ENCODE measurements at places on chromosomes 13 and 19.

- DNase-seq: no peak
Observed at GRCh38 chr19:23314505-23315251, 64.5 kb upstream of the ZNF724 start.

DNA sequence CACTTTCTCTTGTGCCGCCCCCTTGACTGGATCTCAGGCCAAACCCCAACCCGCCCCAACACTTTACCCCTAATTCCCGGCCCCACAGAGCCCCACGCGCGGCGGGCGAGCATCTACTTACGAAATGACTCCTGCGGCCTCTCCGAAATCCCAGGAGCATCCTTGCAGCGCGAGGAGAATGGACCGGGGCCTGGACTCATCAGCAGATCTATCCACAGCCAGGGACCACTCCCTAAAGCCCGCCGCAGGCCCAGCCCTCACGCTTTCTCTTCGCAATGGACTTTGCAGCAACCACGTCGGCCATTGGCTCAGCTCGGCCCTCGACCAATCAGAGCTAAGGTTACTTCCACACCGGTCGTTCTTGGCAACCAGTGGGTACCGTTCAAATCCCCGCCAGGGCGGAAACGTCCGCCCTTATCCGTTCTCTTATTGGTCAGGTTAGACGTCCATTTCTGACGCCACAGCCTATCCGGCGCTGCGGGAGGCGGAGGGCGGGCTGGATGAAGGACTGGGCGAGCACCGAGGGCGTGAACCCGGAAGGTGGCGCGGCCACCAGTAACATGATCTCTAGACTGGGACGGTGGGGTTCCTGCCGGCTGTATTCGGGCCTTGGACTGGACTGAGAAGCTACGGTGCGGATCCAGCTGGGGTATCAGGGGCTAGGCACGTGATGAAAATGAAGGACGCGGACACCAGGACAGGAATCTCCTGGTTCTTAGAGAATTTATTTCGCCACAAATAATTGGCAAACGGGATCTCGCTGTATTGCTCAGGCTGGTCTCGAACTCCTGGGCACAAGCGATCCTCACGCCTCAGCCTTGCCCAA lies at the start of the genes CEP89 and FAAP24:
TSS of gene CEP89 (minus strand) at position 244 of the 826 bp plus-strand sequence. CDS start at position 160, 84 bp downstream.
TSS of gene FAAP24 (plus strand) at position 528 of the 826 bp plus-strand sequence. CDS start 955 bp downstream, outside the sequence.
- peak; percentile 97 for DNase-seq

GRCh38 chr13:100301418-100301817 lies 212.5 kb downstream of the PCCA start:
- no peak for DNase-seq

DNA sequence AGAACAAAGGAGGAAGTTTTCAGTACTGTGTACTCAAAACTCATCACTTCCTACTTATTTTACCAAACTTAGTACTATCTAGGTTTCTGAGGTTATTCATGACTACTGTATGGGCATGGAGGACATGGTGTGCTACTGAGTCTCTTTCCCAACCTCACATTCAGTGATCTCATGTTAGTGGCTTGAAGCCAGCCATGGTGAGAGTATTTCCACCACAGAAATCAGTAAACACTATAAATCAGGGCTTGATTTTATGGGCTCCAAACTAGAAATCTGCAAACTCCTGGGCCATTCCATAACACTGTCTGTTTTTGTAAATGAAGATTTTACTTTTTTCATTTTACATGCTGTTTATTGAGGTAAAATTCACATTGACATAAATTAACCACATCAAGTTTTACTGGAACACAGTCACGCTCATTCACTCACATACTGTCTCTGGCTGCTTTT lies 19.7 kb downstream of the MED26 start:
- DNase-seq: no peak

GRCh38 chr13:80430561-80430960 lies 89.6 kb upstream of the SPRY2 start:
- no peak for DNase-seq

DNA sequence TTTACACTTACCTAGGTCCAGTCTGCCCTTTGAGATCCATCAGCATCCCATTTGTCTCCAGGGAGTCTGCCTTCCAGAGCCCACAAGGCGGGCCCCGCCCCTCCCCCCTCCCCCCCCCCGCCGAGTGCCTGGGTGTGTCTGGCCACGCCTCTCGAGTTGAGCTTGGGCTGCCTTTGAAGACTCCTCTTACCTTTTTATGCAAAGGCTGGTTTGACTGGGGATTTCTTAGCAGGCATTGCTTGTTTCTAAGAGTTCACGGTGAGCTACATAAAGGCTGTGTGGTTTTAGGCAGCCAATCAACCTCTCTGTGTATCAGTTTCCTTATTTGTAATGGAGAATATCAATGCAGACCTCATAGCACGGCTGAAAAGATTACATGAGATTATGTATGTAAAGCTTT lies 11.3 kb downstream of the GPR12 start:
- DNase-seq: no peak

DNA sequence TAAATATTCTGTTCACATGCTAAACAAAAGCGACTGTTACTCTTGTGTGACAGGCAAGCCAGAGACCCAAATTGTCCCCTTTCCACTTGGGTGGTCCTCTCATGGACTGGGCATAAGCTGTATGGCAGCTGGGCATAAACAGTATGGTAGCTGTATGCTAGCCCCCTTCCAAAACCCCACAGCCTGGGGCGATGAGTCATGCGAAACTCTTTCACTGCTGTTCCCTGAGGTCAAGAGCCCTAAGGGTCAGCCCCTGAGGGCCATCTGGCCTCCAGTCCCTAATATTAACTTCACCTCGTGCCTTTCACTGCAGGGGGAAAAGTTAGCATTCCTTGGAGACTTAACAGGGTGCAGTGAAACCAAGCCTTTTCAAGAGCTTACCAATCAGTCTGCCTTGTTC lies 45.6 kb upstream of the ZNF562 start:
- no peak for DNase-seq

DNA sequence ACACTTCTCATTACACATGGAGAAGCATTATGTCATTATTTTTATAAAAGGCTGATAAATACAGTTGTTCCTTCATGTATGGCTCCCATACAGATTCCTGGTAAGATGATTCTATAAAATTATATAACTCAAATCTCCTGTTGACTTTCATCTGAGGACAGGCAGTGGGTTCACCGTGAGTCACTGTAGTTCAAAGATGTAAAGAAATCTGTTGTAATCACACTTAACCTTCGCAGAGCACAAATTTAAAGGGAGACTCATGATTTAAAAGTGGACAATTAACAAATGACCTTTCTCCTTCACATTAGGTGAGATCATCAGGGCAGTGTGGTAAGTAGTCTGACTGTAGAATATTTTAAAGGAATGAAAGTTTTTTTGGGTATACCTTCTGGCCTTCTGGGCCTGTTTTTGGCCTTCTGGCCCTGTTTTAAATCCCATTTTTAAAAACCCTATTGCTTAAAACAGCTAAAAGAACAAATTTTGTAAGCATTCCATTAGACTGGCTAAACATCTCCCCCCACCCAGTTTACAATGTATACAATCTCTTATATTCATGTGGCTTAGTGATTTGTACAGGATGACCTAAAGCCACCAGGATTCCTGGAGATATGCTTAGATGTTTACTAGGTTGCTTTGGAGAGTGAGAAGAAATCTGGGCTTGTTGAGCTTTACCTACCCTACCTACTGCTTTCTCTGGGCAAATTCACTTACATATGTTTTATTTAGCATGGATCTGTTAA lies 171.2 kb downstream of the ITGBL1 start:
- no peak for DNase-seq

DNA sequence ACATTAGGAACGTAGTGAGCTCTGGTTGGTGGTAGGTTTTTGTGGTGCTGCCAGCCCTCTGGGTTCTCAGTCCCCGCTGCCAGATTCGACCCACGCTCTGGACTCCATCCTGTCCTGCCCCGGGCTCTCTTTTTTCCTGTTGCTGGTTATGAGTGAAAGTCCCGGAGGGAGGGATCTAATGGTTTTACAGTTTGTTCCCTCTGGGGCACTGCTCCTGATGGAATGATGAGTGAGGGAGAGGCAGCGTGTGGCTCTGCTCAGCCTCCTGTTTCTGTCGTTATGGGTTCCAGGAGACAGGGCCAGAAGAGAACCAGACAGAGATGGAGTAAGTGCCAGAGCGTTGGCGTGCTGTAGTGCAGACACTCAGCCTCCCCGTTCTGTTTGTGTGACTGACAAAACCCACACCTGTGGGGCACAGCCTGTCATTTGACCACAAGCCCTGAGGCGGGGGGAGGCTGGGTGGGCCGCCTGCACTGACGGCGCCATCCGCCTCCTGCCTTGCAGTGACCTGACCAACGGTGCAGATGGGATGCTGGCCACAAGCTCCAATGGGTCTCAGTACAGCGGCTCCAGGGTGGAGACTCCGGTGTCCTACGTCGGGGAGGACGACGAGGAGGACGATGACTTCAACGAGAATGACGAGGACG lies 18.3 kb downstream of the ATP4B start:
- DNase-seq: no peak

- no peak for DNase-seq
Observed at GRCh38 chr19:19460258-19460731, 54.8 kb downstream of the GATAD2A start.

GRCh38 chr13:60379837-60380565 lies 17.0 kb upstream of the TDRD3 start:
- no peak for DNase-seq

- no peak for DNase-seq
Observed at GRCh38 chr19:58084596-58085347, 13.3 kb downstream of the ZSCAN18 start.

DNA sequence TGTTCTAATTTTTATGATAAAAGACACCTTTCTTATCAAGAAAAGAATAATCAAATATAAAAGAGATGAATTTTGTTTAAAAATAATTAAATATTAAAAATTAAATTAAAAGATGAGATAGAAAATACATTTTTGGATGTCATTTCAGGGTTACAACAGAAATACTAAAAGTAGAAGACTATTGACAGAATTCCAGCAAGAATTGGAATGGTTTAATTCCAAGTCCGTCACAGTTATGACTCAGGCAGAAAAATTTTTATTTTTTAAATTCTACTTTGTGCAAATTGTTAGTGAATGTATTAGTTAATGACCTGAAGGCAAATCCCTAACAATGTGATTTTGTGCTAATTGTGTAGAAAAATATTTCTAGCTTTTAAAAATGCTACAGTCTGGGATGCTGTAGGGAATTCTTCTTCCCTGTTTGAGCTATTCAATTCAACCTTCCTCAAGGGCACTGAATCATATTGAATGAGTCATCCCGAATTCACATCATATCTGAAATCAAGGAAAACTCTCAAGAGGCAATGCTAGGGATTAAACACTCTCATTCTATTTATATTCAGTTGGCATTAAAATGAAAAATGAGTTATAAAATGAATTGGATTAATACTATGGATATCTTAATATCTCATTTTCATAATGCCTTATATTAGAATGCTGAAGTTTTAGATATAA lies 633.5 kb upstream of the ATXN8OS start:
- DNase-seq: no peak

DNA sequence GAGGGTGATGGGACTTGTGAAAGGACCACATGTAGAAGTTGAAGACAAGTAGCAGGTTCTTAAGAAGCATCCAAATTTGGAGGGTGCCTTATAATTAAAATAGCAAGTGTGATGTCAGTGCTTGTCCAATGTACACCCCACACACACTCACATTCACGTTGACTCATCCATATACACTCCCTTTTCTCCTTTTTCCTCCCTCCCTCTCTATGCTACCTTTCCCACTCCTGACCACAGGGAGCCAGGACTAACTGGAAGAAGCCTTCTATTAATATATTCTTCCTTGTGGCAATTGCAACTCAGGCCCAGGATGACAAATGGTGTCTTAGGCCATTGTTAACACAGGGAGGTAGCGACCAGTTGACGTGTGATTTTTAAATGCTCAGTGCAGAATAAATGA lies 16.3 kb upstream of the GPR183 start:
- no peak for DNase-seq

- no peak for DNase-seq
Observed at GRCh38 chr13:99648066-99648665, 146.9 kb downstream of the TM9SF2 start.

DNA sequence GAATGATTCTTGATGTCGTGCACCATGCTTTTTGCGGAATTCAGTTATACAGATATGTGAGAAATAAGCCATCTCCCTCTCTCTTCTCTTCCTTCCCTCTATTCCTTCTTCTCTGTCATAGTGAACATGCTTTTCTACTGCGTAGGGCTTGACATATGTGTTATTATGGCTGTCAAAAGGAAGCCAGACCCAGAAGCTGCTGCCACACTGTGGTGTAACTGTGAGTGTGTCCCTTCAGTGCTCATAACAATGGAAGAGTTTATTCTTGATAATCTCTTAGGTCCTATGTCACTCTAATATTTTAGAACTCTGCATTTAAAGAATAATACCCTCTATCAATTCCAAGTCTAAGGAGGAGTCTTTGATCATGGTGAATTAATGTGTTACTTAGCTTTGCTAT lies 208.9 kb upstream of the TMTC4 start:
- DNase-seq: no peak

- DNase-seq: no peak
Observed at GRCh38 chr13:101728615-101729014, 276.1 kb downstream of the ITGBL1 start.

DNA sequence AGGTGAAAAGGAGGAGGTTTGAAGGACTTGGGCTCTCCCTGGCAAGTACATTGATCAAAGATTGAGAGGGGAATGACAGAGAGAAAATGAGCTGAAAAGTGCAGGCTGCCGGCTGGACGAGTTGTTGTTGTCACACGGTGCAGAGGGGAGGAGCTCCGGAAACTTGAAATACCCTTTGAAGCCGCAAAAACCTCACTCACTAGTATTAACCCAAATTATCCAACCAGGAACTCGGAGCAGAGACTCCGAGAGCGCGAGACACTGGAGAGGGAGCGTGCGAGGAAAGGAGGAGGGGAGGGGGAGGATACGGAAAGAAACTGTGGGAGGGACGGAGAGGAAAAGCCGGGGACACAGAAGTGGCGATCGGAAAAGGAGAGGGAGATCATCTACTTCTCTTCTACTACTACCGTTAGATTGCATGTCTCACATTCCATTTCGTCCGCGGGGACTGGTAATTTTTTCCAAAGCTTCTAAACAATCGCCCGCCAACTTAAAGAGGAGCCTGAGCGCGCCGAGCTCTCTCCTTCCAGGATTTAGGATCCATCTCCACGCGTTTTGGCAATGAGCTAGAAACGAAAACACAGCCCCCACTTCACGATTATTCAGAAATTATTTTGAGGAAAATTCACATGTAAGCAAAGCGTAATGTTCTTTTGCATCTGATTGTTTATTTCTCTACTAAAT lies at the start of gene DACH1:
TSS of gene DACH1 (minus strand) at position 74 of the 684 bp plus-strand sequence.
- peak; percentile 23 for DNase-seq

DNA sequence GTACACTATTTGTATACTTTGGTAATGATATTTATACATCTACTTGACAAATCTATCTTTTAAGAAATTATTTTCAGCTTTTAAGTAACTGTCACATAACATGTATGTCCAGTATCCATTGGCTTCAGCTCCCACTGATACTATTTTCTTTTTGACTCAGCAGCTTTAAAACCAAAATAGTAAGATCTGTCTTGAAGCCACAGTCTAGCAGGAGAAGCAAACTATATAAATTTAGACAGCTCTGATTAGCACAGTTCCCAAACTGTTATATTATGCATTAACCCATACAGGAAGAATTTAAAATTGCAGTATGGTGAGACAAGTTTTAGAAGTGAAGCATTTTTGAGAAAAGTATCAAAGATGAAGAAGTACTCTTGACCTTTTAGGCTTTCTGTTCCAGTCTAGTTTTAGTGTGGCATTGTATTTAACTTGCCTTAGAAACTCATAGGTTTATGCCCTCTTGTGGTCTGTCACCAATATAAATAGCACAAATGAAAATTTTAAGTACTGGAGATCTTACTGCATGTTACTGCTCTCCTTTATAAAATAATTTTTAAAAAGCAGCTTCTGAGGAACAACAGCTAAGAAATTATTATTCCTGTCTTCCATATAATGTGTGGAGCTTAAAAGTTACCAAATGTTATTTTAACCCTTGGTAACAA lies 24.7 kb downstream of the URI1 start:
- DNase-seq: no peak

Measured in NCI-H1436 treated with DMSO at 0.1 percent for 48 hours (cell line).